ENCODE measurements at places on chromosomes 16 and 17. TPM values are rescaled to one million over a fixed set of nuclear protein-coding genes. Genes with fewer than 3 reads are reported as not detected.

DNA sequence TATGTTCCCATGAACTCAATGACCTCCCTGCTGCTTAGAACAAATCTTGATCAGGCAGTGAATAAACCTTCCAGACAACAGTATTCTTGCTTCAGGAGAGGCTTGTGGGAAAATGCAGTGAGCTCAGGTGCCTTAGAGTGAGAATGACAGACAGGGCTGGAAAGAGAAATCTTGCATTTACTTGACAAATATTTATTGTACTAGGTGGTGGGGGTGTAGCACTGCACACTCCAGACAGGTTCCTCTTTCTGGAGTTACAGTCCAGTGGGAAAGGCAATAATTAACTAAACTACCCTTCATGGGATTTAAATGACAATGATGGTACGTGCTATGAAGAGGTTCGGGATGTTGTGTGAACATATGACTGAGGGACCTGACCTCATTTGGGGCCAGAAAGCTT, 182.9 kb downstream of the SHISA9 start:
- no peak for DNase-seq

Gene TP53TG3C
- total RNA-seq: not detected

Gene TGFB1I1
- total RNA-seq: 14.7 TPM

- peak; percentile 13 for DNase-seq
These were observed 4.3 kb downstream of the GID4 start for GRCh38 chr17:18043491-18043890.

GRCh38 chr17:59607817-59608403, 11.8 kb upstream of the CLTC start:
- DNase-seq: peak; percentile 16

Gene IRF8
- total RNA-seq: not detected
